ENCODE measurements at places on chromosomes 11 and 22.

DNA sequence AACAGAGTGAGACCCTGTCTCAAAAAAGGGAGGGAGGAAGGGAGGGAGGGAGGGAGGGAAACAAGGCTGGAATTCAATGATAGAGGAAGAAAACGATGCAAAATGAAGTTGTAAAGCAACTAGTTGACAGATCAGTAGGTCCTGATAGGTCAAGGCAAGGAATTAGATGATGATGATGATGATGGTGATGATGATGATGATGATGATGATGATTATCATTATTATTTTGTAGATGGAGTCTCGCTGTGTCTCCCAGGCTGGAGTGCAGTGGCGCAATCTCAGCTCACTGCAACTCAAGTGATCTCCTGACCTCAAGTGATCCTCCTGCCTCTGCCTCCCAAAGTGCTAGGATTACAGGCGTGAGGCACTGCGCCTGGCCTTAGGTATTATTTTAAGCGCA, 11.3 kb upstream of the L3MBTL2 start:
- no peak for DNase-seq

- no peak for DNase-seq
Measured at GRCh38 chr11:134736251-134736947, 324.4 kb upstream of the B3GAT1 start.

- DNase-seq: no peak
Measured at GRCh38 chr11:78039919-78040671, 17.0 kb upstream of the KCTD14 start.

DNA sequence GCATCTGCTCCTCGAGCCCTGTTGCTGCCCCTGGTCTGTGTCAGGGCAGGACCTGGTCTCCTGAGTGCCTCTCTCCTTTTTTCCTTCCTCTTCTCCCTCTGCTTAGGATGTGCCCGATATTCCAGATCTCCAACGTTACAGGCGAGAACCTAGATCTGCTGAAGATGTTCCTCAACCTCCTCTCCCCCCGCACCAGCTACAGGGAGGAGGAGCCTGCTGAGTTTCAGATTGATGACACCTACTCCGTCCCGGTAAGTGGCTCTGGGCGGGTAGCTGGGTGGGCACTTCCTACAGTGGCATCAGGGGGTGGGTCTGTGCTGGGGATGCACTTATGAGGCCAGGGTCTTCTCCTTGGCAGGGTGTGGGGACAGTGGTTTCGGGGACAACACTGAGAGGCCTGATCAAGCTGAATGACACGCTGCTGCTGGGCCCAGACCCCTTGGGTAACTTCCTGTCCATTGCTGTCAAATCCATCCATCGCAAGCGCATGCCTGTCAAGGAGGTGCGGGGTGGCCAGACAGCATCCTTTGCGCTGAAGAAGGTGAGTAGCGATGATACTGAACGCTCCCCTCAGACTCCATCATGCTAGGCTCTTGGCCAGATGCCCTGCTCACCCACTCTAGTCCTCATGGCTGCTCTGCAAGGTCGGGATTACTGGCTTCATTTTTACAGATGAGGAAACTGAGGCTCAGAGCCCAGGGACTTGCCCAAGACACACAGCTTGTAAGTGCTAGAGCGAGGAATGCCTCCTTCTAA, 20.3 kb downstream of the GTPBP1 start:
- no peak for DNase-seq

DNA sequence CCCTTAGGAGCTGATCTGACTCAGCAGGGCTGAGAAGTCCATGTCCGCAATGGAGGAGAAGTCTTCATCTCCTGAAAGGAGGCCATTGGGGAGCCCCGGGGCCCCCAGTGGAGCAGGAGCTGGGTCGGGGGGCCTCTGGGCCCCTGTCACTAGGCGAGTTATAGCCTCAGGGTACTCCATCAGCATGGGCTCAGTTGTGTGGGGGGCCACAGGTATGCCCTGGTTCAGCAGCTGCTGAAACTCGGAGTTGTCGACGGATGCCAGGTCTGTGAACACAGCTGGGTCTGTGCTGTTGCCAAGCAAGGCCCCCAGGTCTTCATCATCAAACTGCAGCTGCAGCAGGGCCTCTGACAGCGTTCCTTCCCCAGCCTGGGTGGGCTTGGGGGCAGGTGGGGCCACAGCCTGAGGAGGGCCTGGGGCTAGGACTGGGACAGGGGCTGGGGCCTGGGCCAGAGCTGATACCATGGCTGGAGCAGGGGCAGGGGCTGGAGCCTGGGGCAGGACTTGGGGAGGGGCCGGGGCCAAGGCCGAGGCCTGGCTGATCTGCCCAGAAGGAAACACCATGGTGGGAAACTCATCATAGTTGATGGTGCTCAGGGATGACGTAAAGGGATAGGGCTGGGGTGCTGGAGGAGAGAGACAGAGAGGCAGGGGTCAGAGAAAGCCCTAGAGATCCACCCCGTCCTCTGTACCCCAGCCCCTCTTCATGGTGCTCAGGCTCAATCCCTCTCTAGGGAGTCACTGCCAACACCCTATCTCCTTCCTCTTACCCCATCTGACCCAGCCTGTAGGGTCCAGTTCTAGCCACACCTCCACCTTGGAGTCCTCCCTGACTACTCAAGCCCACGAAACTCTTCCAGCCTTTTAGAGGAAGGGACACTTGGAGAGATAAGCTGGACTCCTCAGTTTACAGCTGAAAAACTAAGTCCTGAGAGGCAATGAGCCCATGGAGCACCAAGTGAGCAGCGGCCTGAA, 8.1 kb downstream of the RELA start:
- DNase-seq: no peak

DNA sequence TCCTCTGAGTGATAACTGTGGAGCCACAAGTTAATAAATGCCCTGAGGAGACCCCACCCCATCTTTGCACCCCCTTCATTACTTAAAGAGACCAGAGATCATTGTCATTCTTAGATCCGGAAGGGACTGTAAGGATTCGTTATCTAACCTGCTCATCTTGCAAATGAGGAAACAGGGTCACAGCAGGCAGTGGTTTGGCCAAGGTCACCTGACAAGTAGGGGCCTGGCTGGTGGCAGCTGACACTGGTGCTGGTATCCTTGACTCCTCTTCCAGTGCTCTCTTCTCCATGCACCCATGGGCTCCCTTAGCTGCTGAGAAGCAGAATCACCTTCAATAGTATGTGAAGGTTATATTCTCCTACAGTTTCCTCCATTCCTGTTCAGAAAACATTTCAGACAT, 151.6 kb downstream of the GRIK4 start:
- no peak for DNase-seq

DNA sequence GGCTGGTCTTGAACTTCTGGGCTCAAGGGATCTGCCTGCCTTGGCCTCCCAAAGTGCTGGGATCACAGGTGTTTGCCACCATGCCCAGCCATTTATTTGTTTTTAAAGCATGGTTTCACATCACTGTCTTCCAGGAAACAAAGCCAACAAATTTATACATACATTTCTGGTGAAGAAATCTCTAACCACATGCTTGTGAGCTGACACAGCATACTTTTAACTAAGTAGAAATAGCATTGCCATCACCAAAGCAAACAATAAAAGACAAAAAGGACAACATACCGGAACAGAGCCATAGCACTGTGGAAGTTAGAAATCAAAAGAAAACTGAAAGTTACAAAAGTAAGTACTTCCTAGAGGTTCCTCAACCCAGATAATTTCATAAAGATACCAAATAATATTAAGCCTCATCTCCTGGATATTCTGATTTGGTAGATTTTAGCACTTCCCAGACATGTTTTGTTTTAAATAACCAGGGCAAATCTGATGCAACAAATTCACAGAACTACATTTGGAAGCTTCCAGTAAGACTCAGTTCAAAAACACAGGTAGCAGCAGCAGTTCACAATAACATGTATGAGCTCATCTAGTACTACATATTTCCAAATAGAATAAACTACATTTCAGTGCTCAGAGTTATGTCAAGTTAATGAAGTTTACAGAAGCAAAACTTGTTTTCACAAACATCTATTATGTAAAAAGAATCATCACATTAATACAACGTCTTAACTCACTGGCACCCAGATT, 70.6 kb downstream of the RRAS2 start:
- peak; percentile 68 for DNase-seq

GRCh38 chr22:19927696-19928095, 13.9 kb upstream of the COMT start:
- no peak for DNase-seq

- no peak for DNase-seq
Measured at GRCh38 chr22:39596601-39597000, 26.0 kb downstream of the CACNA1I start.

GRCh38 chr11:133656082-133656635, 123.9 kb upstream of the OPCML start:
- DNase-seq: no peak

- DNase-seq: peak; percentile 33
Measured at GRCh38 chr11:113006896-113007445, 45.8 kb downstream of the NCAM1 start.

GRCh38 chr11:23797624-23798419, 699.0 kb upstream of the LUZP2 start:
- no peak for DNase-seq
